ENCODE measurements at places on chromosomes 3 and 15.

- DNase-seq: no peak
Observed at GRCh38 chr3:29991198-29991597, 615.2 kb upstream of the TGFBR2 start.

DNA sequence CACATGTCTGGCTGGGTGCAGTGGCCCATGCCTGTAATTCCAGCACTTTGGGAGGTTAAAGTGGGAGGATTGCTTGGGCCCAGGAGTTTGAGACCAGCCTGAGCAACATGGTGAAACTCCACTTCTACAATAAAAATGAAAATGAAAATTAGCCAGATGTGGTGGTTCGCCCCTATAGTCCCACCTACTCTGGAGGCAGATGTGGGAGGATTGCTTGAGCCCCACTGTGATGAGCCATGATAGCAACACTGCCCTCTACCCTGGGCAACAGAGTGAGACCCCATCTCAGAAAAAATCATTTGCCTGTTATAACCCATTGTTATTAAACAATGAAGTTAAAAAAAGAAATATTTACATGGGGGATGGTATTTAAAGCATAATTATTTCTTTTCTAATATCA lies 240.1 kb upstream of the ZPLD1 start:
- DNase-seq: no peak

- DNase-seq: no peak
Observed at GRCh38 chr3:122295266-122296062, 29.6 kb upstream of the CSTA start.

DNA sequence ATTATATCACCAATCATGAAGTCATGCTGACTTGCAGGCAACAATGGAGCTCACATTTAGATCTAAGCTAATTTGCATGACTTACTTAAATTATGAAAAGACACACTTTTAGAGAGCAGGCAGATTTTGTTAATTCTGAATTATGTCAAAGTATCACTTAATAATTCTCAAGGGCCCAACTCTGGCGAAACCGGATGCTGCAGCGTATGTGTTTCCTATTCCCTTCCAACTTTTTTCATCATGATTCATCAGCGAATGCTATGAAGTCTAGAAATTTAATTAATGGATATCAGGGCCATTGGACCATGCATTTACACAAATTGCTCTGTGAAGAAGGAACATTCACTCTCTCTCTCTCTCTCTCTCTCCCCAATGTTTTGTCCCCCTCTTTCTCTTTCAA lies 63.5 kb upstream of the GOLGA8A start:
- no peak for DNase-seq

GRCh38 chr3:63324621-63325020 lies 46.5 kb downstream of the SYNPR start:
- DNase-seq: no peak

DNA sequence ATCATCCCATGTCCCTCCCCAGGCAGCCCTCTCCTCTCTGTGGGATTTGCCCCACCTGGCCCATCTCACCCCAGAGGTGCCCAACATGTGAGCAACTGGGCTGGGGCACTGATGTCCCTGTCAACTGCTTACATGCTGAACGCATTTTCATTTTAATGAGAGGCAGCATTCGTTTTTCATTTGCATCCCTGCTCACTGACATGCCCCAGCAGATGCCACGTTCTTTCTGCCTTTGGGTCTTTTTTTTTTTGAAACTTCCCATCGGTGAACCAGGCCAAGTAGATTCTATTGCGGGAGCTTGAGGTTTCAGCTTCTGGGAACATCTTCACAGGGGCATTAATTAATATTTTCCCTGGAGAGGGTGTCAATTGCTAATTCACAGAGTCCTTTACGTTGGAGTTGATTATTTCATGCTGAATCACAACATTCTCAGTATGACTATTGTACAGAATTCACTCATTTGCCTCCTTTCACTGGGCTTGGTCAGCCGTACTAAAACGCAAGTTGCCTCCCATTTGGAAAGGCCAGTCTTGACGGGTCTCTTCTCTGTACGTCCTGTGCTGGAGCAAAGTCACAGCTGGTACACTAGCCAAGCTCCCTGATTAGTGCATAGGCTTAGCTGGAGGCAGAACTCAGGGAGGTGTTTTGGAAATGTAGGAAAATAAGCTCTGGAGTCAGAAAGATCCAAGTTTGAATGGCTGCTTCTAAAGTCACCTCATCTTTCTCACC lies 69.8 kb downstream of the CHRNA7 start:
- no peak for DNase-seq

GRCh38 chr3:137295336-137295735 lies 337.6 kb downstream of the IL20RB start:
- no peak for DNase-seq

DNA sequence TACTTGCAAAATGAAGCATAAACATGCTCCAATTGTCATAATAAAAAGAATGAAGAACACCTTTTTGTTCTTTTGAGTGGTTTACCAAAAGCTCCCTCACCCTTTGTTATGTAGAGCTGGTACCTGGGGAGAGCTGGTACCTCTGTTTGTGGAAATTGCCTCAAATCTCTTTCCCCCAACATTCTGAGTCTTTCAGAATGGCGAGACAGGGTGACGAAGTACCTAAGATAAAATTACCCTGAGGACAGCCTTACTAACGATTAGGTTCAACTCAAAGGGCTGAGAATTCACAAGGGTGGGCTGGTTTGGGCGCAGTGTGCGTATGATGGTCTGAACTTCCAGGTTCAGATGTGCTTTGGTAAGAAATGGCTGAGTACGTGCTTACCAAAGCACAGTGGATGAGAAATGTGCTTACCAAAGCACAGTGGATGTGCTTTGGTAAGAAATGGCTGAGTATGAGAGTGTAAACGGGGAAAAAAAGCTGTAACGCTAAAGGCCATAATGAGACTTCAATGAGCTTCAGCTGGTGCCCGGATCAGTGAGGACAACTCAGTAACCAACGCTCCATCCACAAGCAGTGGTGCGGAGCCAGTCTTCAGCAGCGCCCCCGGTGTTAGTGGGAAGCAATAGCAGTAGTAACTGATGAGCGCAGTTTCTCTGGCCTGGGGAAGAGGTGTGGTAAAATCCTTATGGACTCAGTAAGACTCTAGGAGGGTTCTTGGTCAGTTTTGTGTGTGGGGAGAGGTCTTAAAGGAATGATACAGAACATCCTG lies 72.3 kb upstream of the LRIG1 start:
- peak; percentile 4 for DNase-seq

- DNase-seq: no peak
Observed at GRCh38 chr3:189227249-189227648, 55.5 kb downstream of the TPRG1 start.

- no peak for DNase-seq
Observed at GRCh38 chr15:83733206-83733605, 79.3 kb downstream of the ADAMTSL3 start.

- DNase-seq: no peak
Observed at GRCh38 chr3:168040607-168041208, 55.0 kb downstream of the GOLIM4 start.

GRCh38 chr15:75821786-75822345 lies 21.4 kb upstream of the UBE2Q2 start:
- DNase-seq: no peak

DNA sequence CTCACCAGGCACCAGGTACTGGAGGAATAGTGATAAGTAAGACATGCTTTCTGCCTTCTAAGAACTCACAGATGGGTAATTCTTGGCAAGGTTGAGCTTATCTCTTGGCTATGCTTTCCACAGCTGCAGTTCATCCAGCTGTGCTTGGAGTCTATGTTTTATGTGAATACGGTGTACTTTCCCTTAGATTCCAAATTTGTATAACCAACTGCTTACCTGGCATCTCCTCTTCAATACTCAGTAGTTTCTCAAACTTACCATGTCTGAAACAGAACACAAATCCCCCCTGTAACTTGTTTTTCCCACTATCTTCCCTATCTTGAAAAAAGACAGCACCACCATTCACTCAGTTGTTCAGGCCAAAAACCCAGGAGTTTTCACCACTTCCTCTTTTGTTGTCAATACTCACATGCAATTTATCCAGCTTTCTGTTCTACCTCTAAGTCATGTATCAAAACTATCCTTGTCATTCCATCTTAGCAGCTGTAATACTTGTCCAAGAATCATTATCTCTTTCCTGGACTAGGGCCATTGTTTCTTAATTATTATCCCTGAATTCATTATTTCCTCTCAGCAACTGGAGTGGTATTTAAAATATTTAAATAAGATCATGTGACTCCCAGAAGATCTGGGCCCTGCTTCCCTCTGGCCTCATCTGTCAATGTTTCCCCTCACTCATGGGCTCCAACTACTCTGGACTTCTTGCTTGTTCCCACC lies 32.6 kb downstream of the COL6A5 start:
- DNase-seq: no peak

DNA sequence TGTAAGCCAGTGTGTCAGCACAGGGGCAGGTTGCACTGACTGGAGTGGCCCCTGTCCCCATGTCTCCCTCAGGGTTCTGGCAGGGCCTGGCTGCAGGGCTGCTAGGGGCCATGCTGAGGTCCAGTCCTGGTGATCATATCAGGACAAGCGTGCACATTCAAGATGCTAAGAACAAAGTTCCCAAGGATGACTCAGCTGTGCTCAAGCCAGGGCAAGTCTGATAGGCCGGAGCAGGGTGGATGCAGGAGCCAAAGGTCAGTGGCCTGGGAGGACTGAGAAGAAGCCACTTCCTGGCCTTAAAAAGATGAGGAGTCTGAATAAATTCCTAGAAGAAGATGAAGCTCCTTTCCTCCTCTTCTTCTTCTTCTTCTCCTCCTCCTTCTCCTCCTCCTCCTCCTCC lies 353.2 kb downstream of the AGBL1 start:
- no peak for DNase-seq

DNA sequence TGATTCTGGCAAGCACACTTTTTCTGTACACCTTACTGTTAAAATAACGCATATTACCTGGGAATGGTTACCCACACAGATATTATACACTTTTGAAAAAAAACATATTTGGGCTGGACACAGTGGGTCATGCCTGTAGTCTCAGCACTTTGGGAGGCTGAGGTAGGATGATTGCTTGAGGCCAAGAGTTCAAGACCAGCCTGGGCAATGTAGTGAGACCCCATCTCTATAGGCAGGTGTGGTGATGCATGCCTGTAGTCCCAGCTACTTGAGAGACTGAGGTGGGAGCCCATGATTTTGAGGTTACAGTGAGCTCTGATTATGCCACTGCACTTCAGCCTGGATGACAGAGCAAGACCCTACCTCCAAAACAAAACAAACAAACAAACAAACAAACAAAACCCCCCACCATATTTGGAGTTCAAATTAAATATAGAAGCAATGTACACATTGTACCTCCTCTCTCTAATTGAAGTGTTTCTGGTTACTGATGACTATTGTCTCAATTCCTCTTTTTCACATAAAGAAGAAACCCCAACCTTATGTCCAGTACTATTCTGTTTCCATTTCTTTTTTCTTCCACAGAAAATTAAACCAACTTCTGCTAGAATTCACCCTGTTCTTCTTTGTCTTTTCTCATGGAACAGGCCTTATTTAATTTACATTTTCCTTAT lies 152.6 kb upstream of the UMPS start:
- no peak for DNase-seq

DNA sequence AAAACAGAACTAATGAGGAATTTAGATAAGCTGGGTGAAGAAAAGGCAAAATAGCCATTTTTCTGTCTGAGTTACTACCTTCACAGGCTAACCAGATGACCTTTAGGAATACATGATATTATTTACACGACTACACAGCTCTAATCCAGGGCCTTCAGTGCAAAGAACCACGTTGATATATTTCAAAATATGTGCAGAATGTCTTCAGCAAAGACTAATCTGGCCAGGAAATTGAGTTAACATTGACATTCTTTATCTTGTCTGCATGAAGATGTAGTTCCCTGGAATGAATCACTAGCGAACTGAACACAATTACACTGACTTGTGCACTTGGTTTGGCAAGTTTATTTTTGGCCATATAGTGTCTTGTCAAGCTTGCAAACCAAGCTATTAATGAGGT lies 41.5 kb downstream of the PDHB start:
- DNase-seq: no peak

DNA sequence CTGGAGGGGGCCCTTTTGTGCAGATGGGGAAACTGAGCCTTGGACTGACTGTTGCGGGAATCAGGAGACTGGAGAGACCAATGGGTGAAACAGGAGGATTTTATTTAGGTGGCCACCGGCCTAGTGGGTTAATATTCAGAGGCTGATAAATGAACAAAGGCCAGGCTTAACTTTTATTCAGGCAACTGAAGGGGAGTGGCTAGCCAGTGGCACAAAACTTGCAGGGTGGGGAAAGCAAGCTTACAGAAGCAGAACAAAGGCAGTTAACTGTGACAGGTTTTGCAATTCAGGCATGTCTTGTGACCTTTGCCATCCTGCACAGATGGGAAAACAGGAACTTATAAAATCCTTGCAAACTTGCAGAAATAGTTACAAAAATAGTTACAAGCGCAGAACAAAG lies 24.9 kb upstream of the ACAD9 start:
- DNase-seq: no peak

GRCh38 chr3:195057716-195058115 lies 213.2 kb downstream of the XXYLT1 start:
- DNase-seq: no peak

DNA sequence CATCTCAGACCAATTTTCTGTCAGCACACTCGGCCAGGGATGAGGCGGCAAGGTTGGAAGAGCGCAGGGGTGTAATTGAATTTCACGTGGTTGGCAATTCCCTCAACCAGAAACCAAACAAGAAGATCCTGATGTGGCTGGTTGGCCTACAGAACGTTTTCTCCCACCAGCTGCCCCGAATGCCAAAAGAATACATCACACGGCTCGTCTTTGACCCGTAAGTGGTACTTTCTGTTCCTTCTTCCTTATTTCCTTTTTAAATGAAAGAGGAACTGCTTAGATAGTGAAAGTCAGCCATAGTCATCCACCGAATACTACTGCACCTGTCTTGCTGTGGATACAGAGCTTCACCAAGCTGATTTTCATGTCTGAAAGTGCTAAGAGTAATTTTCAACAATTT lies 60.1 kb downstream of the SGO1 start:
- no peak for DNase-seq

GRCh38 chr3:17195856-17196604 lies 311.3 kb downstream of the PLCL2 start:
- no peak for DNase-seq

DNA sequence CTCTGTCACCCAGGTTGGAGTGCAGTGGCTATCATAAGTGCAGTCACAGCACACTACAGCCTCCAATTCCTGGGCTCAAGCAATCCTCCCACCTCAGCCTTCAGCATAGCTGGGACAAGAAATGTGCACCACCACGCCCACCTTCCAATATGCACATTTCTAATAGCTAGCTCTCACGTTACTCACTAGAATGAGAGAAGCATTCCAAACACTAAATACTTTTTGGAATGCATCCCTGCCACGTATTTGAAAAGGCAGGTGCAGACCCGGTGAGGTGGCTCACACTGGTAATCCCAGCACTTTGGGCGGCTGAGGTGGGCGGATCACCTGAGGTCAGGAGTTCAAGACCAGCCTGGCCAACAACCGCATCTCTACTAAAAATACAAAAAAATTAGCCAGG lies 7.6 kb upstream of the TCF12 start:
- no peak for DNase-seq

Data from T-helper 9 cell (primary cell).